ENCODE measurements at places on chromosomes 4 and X. TPM values are rescaled to one million over a fixed set of nuclear protein-coding genes. Genes with fewer than 3 reads are reported as not detected.

GRCh38 chrX:111857534-111858060 is 18.4 kb upstream of the TRPC5OS start:
- DNase-seq, result no peak
- H3K4me3 ChIP-seq, result no peak overlapping the region
- H3K27ac ChIP-seq, result no peak overlapping the region
- H3K27me3 ChIP-seq, result peaks cover 3% of the 10 kb centered on the region
- no peaks in the 10 kb centered on the region for H3K36me3 ChIP-seq
- H3K4me1 ChIP-seq, result no peaks in the 10 kb centered on the region

ANKRD50 gene
- 74.5 TPM for total RNA-seq

BGN gene
- total RNA-seq, result 68.0 TPM

DNA sequence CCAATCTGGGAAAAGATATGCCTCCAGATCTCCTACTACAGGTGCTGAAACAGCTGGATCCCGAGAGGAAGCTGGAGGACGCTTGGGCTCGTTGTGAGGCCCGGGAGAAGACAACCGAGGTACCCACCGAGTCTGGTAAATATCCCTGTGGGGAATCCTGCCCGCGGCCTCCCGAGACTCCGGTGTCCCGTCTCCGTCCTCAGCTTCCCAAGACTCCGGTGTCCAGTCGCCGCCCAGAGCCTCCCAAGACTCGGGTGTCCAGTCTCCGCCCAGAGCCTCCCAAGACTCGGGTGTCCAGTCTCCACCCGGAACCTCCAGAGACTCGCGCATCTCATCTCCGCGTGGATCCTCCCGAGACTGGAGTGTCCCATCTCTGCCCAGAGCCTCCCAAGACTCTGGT is 639 bp downstream of the FAM47B start:
- no peak overlapping the region for H3K27ac ChIP-seq
- no peak overlapping the region for H3K4me3 ChIP-seq
- no peaks in the 10 kb centered on the region for H3K27me3 ChIP-seq
- no peak for DNase-seq

GRCh38 chrX:28659269-28659668 is 72.0 kb downstream of the IL1RAPL1 start:
- H3K36me3 ChIP-seq, result no peaks in the 10 kb centered on the region
- DNase-seq, result no peak
- no peak overlapping the region for H3K4me3 ChIP-seq
- no peaks in the 10 kb centered on the region for H3K27me3 ChIP-seq
- no peak overlapping the region for H3K27ac ChIP-seq

DCAF4L1 gene
- 0.11 TPM for total RNA-seq

RASL11B gene
- total RNA-seq, result 8.0 TPM

DMRTC1B gene
- 2.6 TPM for total RNA-seq

DNA sequence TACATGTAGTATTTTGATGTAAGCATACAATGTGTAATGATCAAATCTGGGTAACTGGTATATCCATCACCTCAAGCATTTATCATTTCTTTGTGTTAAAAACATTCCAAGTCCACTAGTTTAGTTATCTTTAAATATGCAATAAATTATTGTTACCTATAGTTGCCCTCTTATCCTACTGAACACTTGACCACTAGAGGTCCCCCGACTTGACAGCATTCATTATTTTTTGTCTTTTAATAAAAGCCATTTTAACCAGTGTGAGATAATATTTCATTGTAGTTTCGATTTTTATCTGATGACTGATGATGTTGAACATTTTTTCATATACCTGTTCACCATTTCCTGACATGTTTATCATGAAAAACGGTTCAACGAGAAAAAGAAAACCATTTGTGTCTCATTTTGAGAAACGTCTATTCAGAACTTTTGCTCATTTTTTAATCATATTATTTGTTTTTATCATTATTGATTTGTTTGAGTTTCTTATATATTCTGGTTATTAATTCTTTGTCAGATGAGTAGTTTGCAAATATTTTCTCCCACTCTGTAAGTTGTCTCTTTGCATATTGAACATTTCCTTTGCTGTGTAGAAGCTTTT is 199.0 kb upstream of the CXXC4 start:
- H3K36me3 ChIP-seq, result no peaks in the 10 kb centered on the region
- no peak for DNase-seq
- H3K27ac ChIP-seq, result no peak overlapping the region
- no peaks in the 10 kb centered on the region for H3K4me1 ChIP-seq

DNA sequence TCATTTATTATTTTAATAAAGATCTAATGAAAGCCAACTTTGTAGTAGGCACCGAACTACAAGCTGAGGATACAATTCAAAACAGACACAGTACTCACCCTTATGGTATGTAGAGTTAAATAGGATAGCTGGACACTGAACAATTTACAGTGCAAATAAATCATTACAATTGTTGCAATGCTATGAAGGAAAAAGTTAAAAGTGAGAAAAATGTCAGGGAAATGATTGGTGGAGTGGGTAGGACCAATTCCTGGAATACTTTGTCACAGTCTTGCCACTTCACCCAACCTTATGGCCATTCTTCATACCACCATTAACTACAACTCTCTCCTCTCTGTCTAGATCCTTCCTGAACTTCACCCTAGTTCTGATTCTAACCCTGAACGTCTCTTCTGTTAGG is 70.1 kb upstream of the CCSER1 start:
- H3K27ac ChIP-seq, result no peak overlapping the region
- no peak overlapping the region for H3K4me3 ChIP-seq
- H3K4me1 ChIP-seq, result no peaks in the 10 kb centered on the region
- H3K36me3 ChIP-seq, result no peaks in the 10 kb centered on the region

PABPC4L gene
- total RNA-seq, result 5.0 TPM

DNA sequence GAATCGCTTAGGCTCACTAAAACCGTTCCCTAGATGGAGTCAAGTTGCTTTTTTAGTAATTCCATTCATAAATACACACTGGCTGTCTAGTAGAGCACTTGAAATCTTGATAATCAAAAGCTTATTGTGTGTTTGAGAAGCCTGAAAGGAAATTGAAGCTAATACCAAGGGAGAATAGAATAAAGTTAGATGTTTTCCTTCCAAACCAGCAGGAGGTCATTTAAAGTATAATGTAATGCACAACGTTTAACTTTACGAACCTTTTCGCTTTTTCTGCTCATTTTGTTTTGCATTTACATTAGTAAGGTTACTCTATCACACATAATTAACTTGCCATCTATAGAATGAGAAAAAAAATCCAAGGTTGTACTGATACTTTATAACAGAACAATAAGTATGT is 440.9 kb downstream of the NKX6-1 start:
- no peak overlapping the region for H3K4me3 ChIP-seq
- H3K27ac ChIP-seq, result no peak overlapping the region

DNA sequence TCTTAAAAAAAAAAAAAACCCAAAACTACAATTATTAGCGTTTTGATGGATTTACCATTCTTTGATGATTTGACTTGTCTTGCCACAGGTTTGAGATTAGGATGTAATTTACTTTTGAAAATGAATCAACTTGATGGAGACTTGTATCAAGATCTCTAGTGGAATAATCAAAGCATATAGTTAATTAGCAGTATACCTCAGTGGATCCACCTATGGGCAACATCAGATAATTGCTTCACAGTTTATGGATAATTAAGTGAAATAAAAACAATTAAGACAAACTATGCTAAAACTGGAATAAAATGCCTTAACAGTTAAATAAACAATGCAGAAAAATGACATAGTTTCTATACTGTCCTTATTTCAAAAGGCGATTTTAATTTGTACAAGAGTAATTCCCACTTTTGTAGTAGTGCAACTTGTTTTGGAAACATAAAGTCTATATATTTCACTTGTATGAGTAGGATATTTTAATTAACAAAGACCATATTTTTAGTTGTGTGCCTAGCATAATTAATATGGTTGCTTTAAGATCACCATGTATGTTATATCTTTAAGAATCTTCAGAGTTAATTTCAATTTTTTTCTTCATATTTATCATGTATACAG is 4.2 kb downstream of the CPEB2 start:
- peak; percentile 31 for DNase-seq
- H3K27me3 ChIP-seq, result no peaks in the 10 kb centered on the region
- peak overlapping the region; percentile 6 for H3K4me3 ChIP-seq
- no peaks in the 10 kb centered on the region for H3K36me3 ChIP-seq

DNA sequence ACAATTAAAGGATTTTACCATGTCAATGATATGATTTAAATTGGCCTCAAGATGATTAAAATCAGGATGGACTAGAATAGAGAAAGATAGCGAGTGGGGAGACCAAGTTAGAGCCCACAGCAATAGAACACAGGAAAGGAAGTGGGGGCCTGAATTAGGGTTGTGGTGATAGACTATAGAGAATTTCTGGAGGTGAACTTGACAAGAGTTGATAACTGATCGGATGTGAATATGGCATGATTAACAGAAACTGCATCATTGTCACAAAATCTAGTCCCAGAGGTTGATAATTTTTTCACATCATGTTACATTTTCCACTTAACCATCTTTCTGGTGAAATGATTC is 26.3 kb upstream of the TRPC3 start:
- no peaks in the 10 kb centered on the region for H3K36me3 ChIP-seq
- H3K27me3 ChIP-seq, result no peaks in the 10 kb centered on the region
- H3K4me3 ChIP-seq, result no peak overlapping the region
- no peak overlapping the region for H3K27ac ChIP-seq

Data from spinal cord (tissue), 10 donors.